ENCODE measurements at places on chromosomes 4 and X.

GRCh38 chrX:149296092-149296491 is 209.0 kb downstream of the IDS start:
- DNase-seq: no peak

- no peak for DNase-seq
These were observed 229.7 kb downstream of the EVC2 start for GRCh38 chr4:5478697-5479096.

DNA sequence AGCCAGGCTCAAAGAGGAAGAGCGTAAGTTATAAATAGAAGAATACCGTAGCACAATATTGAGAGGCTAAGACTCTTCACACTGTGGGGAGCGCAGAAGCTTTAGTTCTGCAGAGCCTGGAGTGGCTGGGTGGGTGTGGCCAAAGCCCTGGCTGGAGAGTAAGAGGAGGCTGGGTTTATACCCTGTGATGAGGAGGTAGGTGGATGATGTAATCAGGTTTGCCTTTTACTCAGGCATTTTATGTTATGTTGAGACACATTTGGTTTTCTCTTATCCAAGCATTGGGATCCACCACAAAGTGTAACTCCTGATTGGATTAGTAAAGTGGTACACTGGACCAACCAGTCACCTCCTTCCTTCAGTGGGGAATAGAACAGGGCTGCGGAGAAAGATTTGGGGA is 13.9 kb downstream of the CDS1 start:
- no peak for DNase-seq

- DNase-seq: no peak
These were observed 140.5 kb upstream of the RAPGEF2 start for GRCh38 chr4:158962393-158962792.

DNA sequence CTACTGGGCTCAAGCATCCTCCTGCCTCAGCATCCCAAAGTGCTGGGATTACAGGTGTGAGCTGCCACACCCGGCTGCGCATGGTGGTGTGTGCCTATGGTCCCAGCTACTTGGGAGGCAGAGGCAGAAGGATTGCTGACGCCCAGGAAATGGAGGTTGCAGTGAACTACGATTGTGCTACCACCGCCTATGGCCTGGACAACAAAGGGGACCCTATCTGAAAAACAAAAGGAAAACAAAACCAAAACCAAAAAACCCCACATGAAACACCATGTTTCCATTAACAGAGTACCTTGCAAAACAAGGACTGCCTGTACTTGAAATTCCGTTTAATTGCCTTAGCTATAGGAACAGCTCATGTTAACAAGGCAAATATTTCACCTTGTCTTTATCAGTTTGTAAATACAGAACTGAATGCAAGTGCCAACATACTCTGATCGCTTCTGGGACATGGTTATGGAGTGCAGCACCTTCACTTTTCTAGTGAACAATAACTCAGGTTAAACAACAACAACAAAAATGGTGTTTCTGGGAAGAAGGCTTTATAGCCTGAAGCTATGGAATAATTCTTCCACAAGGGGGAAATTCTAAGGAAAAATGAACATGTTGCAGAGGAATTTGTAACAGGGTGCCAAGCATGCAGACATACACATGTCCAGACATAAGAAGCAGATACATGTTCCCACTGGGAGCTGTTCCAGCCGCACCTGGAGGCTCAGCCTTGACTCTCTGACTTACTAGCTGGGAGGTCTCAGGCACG is 73.2 kb upstream of the STS start:
- no peak for DNase-seq

- peak; percentile 100 for DNase-seq
These were observed 372.1 kb downstream of the BMPR1B start for GRCh38 chr4:95129821-95130311.

DNA sequence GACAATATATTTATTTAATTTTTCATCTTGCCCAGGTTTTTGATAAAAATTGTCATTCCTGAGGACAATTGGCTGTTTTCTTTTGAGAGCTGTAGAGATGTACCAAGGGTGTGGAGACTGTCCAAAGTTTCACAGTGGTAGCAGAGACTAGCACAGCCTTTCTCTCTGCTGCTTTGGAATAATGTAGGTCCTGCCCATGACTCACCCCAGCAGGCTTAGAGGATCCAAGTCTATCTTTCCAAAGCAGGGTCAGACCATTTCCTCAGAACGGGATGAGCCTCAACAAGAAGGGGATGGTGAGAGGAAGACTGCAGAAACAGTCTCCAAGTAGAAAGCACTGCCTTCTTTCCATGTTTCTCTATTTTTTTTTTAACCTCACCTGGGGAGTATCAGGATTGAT is 131.5 kb upstream of the RPL34 start:
- no peak for DNase-seq

DNA sequence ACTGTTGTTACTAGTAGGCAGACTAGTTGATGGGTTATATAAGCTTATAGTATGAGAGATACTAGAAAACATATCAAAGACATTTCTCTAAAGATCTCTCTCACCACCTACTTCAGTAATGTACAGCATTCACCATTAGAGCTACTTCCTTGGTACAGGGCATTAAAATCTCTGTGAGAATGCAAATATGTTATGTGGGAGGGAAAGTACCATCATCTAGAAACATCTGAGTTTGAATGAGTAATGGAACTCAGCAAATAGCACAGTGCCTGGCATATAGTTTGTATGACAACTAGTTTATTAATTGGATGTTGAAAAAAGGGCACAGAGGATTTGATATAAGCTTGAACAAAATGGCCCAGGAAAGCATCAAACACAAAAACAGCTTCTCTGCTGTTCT is 211.1 kb downstream of the GLUD2 start:
- no peak for DNase-seq

DNA sequence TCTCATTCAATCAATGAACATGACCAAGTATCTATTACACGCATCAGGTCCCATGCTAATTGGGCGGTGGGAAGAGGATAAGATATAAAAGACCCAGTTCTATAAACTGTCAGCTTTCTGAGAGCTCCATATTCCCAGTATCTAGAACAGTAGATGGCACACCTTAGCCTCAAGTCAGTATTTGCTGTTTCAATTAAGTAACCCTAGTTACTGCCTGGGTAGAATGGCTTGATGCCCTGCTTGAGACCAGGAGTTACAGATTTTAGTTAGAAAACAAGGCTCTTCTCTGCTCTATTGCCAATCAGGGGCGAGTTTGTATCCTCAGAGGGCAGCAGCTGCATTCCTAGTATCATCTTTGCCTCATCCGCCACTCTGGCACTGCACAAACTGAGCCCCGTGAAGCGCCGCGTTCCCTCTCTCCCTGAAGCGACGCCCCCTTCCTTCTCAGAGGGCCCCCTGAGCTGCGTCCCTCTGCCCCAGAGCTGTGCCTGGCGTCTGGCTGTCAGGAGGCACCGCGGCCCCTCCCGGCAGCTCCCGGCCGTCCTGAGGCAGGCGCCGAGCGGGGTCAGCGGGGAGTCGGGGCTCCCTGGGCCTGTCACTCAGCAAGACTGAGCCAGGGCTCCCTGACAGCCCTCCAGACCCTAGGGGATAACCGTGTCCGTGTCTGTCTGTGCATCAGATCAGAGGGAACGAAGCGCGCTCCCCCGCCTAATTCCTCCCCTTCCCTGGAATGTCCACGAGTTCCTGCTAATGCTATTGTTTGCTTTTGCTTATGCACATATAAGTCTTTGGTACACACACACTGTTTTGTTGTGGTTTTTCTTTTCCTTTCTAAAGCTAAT is 212.4 kb upstream of the TTC29 start:
- peak; percentile 53 for DNase-seq

DNA sequence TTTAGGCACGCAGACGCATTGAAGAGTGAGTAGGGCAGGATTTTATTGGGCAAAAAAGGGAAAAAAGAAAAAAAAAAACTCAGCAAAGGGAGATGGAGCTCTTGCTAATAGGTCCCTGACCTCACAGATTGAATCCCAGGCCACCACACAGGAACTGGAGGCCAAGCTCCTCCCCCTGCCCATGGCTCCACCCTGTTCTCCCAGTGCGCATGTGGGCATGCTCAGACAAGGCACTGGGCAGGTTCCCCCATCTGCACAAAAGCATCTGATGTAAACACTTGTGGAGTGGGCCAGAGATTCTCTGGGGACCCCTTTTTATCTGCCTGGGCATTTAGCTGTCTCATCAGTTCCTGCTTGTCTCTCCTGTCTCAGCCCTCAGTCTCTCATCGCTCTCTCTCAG is 9.5 kb downstream of the FRMD7 start:
- DNase-seq: no peak

DNA sequence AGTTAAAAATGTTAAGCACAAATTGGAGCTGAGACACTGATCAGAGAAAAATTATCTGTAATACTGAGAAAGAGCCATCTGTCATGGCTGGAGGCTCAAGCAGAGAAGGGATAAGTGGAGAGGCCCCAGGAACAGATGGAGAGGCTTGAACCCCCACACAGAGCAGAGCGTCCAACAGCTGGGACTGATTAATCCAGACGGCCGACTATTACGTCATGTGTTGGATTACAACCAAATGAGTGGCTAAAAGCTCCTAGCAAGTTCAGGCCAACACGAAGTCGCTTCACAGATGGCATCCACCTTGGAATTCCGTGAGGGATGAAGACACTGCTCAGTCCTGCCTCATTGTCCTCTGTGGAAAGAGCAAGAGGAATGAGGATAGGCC is 57.7 kb upstream of the ATXN3L start:
- DNase-seq: peak; percentile 95

GRCh38 chr4:148344352-148344751 is 97.9 kb downstream of the NR3C2 start:
- DNase-seq: no peak

DNA sequence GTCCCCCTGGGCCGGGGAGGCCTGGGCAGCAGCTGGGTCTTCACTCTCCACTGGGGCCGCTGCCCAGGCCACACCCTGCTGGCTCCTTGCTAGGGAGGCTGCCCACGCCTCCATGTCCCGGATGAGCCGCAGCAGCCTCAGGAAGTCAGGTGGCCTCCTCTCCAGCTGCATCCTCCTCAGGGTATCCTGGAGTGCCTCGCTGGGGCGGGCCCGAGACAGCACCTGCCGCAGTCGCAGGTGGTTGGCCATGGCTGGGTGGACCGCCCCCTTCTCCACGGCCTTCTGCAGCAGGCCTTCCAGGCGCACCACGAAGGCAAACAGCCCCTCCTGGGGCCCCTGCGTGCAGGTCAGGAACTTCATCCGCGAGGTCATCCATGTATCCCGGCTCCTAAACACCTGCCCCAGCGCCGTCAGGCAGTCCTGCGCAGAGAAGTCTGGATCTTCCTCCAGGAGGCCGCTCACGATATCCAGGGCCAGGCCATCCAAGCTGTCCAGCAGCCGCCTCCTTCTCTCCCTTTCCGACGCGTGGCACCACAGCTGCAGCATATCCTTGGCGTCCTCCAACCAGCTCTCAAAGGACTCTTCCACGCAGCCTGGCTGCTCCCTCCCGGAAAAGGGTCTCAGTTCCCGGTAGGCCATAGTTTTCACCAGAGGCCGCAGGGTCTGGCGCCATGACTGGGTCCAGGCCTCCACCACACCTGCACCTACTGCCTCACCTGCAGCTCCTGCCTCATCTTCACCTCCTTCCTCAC is 2.1 kb downstream of the PNMA6F start:
- no peak for DNase-seq

DNA sequence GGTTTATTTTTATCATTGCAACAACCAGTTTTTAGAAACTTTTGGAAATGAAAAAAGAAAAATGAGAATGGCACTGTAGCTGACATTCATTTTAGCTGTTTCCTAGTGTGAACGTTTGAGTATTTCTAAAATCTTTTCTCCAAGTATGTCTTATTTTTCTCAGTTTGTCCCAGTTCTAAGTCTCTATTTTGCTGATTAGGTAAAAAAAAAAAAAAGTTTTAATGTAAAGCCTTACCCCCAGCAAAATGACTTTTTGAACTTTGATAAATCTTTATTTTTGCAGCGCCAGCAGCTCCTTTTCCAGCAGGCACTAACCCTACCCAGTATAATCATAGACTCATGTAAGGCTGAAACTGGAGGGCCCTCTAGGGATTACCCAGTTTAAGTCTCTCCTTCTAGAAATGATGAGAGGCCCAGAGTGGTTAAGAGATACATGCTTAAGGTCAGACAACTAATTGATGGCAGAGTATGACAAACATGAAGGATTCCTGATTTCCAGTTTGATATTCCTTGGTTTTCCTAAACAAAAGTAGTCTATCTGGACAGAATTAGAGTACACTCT is 84.3 kb upstream of the SLC4A4 start:
- no peak for DNase-seq

DNA sequence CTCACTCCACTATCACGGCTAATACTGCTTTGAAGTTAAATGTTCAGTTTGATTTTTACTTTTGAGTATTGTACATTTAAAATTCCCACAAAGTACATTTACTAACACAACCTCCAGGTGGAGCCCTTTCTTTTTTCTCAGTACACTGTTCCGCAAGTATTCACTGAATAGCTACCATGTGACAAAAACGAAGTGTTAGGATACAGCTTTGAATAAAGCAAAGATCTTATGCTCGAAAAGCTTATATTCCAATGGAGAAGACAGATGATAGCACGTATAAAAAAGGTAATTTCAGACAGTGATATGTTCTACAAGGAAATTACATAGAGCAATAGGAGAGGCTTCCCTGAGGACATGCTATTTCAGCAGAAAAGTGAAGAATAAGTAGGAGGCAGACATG is 60.7 kb upstream of the ABCG2 start:
- DNase-seq: peak; percentile 42

DNA sequence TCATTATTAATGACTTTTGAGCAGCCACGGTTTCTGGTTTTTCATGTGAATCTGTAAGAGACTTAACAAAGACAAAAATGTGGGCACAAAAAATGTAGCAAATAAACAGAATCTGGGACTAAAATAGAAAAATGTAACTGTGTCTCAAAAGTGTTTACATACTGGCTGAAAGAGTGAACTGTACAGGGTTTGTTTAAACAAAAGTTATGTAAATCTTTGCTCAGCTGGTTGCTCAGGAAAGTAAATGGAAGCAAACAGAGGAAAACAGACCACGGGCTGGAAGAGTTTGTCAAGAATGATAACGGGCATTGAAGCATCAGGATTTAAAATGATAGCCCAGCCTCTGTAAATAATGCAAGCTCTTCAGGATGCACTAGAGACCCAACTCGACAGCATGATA is 921.8 kb upstream of the FTHL17 start:
- DNase-seq: no peak

DNA sequence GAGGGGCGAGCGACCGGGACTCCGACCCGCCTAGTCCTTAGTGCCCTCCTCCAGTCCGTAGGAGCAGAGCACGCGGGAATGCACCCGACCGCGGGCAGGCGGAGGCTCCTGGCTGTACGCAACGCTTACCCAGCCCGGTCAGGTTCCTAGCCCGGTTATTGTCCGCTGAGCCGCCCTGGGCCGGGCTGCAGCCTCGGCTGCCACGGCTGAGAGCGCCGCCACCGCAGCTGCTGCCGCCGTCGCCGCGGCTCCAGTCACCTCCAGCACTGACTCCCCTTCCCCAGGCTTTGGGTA is at the start of gene AMER1:
TSS of gene AMER1 (minus strand) at position 268 of the 294 bp plus-strand sequence. CDS start 12,422 bp downstream, outside the sequence.
- no peak for DNase-seq

DNA sequence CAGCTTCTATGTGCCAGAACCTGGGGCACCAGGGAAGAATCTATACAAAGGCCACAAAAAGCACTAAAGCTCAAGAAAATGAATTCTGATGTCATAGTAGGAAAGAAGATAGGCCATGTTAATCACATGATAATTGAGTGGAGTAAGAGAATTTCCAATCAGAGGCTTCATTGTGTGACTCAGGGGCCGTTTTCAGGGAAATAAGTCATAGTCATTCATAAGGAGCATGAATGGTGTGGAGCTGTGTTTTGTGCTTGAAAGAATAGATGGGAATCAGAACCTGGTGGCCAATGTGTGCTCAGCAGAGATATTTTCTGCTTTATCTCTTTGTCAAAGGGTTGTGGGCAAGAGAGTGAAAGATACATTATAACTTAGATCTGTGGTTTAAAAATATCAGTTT is 102.4 kb upstream of the ZDHHC15 start:
- DNase-seq: no peak

All from fibroblast of skin of scalp (primary cell).